ENCODE measurements at places on chromosomes 12 and 14.

- no peak for DNase-seq
Observed at GRCh38 chr14:77616133-77616453, 344 bp downstream of the SPTLC2 start.

- no peak for DNase-seq
Observed at GRCh38 chr14:21399311-21399870, 15.6 kb upstream of the SUPT16H start.

GRCh38 chr12:106387848-106388377 is 30.4 kb downstream of the POLR3B start:
- no peak for DNase-seq

DNA sequence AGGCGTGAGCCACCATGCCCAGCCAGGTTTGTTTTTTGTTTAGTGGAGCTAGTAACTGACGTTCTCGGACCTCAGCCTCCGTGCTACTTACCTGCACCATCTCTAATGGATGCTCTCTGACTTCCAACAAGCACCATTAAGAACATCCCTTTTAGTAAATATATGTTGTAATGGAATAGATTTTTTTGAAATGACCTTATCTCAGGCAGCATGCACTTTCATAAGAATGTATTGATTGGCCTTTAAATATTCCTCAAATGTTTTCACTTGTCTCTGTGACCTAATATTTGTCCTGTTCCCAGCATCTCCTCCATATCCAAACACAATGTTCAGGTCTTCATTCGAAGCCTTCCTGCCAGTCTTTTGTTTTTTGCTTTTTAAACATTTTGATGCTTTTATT is 51.7 kb downstream of the PLXNC1 start:
- no peak for DNase-seq

DNA sequence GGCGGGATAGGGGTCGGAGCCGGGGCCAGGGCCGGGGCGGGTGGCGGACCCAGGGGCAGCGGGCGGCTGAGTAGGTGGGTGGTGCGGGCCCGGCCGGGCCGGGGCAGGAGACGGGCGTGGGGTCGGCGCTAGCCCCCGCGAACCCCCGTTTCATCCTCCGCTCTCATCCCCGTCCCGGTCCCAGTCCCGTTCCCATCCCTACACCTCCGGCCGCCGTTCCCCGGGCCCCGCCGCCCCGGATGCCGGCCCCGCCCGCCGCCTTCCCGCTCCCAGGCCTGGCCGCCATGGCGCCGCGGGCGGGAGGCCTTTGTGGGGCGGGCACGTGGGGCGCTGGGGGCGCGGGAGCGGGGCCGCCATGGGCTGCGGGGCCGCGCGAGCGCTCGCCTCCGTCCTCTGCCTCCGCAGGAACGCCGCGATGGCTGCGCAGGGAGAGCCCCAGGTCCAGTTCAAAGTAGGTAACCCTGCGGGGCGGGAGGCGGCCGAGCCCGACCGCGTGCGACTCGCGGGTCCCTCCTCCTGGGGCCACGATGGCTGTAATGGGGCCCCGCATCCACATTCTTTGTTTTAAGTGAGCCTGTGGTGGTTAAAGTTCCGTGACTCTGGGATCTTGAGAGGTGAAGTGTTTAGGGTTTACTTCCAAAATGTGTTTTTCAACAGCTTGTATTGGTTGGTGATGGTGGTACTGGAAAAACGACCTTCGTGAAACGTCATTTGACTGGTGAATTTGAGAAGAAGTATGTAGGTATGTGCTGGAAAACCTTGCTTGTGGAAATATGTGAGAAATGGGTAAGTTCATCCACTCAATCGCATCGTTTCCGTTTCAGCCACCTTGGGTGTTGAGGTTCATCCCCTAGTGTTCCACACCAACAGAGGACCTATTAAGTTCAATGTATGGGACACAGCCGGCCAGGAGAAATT is 572 bp downstream of the RAN start:
- DNase-seq: peak; percentile 37

DNA sequence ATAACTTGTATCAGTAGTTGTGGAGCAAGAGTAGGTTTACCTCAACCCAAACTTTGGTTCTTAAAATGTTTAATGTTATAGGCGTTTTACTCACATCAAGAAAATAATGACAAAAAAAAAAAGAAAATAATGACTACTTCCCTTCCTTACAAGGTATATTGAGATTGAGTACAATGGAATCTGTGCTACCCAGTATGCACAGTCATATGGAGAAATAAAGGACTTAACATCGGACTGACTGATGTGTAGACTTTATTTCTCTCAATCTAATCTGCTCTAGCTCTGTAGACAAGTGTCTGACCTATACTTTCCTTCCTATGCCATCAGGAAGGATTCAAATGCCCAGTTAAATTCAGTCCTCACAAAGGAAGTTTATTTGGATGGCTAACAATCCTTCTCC is 14.4 kb downstream of the MUCL1 start:
- DNase-seq: no peak

GRCh38 chr12:97968641-97969197 is 506.1 kb downstream of the RMST start:
- peak; percentile 51 for DNase-seq

DNA sequence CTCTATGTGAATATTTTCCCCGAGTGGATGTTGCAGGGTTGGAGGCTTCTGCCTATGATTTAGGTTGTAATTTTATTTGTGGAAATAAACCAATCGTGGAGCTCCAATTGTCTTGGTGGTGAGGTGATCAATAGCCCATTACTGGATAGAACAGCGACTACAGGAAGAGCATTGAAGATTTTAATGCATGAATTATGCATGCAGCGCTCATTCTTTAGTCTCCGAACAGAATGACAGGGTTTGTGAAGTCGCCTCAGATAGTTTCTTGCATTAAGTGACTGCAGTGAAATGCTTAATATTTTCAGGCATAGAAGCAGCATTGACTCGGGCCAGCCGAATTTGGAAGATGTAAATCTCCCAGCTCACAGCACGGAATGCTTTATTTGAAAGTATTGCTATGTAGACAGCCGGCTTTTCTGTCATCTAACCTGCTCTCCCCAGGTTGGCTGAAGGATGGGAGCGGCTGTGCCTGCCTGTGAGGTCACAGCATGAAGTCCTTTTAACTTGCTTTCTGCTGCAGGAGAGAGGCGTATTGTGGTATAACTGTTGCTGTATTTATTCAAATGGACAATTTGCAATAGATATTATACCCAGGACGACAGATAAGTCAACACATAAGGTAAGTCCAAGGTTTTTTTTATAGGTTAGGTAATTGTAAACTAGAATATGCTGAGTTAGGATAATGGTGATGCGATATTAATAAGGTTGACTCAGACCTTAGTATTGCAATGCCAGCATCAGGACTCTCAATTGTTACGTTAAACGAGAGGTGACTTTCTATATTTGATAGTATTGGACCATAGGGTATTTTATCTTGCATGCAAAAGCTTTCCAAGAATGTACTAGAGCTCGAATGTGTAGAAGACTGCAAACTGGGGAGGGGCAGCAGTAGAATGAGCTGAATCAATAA is 135.7 kb downstream of the CNTN1 start:
- no peak for DNase-seq

DNA sequence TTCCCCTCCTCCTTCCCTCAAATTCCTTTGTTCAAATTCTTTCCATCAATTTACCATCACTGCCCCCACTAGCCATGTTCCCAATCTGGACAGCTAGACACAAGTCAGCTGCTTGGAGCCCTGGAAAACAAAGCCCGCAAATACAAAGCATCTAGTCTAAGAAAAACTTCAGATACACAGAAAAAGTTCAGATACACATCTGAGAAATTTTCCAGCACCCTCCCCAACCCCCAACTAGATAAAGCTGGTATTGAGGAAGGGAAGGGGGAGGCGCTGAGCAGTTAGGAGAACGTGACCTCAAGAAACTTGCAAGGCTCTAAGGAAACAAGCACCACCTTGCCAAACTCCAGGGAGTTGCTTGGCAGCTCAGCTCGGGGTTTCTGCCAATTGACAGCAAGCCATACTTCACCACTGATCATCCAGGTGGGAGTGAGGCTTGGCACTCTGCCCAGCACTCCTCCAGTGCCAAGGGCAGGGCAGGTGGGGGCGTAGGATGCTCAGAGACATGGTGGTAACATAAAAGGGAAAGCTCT is 5.1 kb upstream of the CNIH1 start:
- DNase-seq: peak; percentile 8

- no peak for DNase-seq
Observed at GRCh38 chr12:77047341-77048109, 17.8 kb downstream of the E2F7 start.

GRCh38 chr14:36646664-36647416 is 14.8 kb upstream of the PAX9 start:
- no peak for DNase-seq

GRCh38 chr12:120089796-120090195 is 26.8 kb downstream of the RAB35 start:
- DNase-seq: no peak

GRCh38 chr14:31536201-31536960 is 24.8 kb upstream of the NUBPL start:
- no peak for DNase-seq

DNA sequence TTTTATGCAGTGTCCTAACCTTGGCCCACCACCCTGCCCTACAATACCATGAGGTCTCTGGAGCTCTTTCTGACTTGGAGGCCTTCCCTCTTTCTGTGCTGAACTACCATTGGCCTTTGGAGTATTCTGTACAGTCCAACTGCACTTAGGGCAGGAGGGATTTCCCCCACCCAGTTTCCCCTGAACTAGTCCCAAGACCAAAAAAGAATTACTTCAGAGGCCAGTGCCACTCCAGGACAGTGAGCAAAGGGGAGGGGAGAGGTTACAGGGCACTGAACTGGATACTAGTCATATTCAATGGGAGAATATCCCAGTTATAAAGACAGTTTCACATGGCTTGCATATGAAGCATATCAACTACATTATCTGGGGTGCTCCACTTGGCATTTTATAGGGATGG is 6.1 kb downstream of the SLCO1A2 start:
- DNase-seq: no peak

DNA sequence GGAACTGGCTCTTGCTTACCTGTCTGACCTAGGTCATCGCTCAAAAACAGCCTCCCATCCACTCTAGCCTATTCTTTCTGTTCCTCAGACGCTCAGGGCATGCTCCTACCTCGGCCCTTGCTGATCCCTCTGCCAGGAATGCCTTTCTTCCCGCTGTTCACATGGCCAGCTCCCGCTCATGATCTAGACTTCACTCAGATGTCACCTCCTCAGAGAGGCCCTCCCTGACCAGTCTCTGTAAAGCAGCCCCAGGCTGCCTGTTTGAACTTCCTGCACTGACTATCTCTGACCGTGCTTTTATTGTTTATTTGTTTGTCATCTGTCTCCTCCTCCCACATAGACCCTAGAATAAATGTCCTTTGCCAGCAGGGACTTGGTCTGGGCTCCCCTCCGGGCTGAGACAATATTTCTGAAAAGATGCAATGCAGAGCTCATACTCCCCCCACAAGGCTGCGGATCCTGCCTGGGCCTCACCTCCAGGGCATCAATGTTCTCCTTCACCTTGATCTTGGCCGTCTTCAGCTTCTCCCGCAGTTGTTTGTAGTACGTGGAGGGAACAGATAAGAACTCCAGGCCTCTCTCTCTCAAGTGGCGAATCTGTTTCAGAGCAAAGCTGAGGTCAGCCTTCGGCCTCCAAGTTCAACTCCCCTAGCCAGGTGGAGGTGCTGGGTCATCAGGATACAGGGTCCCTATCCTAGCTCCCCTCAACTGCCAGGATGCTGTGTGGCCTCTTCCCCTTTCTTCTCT is 15.2 kb downstream of the HPD start:
- DNase-seq: no peak

DNA sequence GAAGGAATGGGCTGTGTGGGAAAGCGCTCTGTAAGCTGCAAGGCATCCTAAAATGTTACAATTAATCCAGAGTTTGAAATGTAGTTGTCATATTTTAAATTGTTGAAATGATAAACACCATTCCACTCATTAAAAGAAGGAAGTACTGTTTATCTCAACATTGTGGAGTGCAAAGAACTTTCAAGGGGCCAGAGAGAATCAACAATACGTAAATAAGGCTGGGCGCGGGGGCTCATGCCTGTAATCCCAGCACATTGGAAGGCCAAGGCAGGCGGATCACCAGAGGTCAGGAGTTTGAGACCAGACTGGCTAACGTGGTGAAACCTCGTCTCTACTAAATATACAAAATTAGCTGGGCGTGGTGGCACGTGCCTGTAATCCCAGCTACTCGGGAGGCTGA is 24.5 kb downstream of the NR1H4 start:
- DNase-seq: no peak

- DNase-seq: no peak
Observed at GRCh38 chr12:4630262-4630661, 18.6 kb downstream of the AKAP3 start.

DNA sequence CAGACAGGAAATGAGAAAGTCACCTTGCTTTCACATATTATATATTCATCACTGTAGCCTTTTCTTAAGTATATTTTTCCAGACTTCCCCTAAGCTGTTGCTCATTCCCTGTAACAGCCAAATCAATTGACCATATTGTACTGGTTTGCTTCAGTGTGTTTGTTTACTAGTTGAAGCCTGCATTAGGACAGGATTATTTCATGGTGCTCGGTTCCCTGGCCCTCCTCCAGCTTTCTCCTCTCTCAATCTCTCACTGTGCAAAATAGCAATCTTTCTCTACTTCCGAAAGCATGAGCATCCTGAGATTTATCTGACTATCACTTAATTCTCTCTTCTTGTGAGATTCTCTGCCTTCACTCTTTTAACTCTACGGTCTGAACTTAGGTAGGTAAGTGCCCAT is 2.4 kb downstream of the SLC35F4 start:
- no peak for DNase-seq

- DNase-seq: no peak
Observed at GRCh38 chr12:16920451-16920850, 314.5 kb upstream of the LMO3 start.

GRCh38 chr14:74848768-74849167 is 27.2 kb downstream of the PROX2 start:
- no peak for DNase-seq

GRCh38 chr12:122368361-122369073 is 54.0 kb downstream of the CLIP1 start:
- no peak for DNase-seq

DNA sequence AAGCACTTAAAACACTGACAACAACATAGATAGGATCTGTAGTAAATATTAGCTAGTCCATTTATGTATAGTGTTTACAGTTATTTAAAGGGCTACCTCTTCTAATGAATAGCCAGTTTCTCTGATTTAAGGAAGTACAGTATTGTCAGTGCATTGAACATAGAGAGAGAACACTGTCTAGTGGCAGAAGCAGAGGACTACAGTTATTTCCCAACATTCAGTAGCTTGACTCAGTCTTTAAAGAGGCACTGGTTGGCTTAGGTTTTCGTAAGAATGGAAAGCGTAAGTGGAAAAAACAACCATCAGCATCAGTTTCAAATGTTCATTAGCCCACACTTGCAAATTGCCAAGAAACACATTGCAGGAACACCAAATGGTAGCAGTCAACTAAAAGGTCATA is 125.0 kb upstream of the HMGA2 start:
- DNase-seq: no peak

All from NCI-H446 (cell line).